Mucosa of gallbladder (tissue), 1 donor: ENCODE measurements at places on chromosomes 4 and X. TPM values are rescaled to one million over a fixed set of nuclear protein-coding genes. Genes with fewer than 3 reads are reported as not detected.

- no peak for DNase-seq
These were observed 81.0 kb downstream of the EPHA5 start for GRCh38 chr4:65589331-65589730.

- peak; percentile 24 for DNase-seq
These were observed at the start of gene TCEAL7 for GRCh38 chrX:103329991-103330390. Gene TCEAL7, plus strand, starts transcription at chrX:103330239. Its CDS starts 1,165 bp downstream, at chrX:103331404.

- no peak for DNase-seq
These were observed 8.4 kb downstream of the FBXO8 start for GRCh38 chr4:174275101-174275500.

Gene HTN3
- not detected for total RNA-seq
